ENCODE measurements at places on chromosomes 5 and 9.

DNA sequence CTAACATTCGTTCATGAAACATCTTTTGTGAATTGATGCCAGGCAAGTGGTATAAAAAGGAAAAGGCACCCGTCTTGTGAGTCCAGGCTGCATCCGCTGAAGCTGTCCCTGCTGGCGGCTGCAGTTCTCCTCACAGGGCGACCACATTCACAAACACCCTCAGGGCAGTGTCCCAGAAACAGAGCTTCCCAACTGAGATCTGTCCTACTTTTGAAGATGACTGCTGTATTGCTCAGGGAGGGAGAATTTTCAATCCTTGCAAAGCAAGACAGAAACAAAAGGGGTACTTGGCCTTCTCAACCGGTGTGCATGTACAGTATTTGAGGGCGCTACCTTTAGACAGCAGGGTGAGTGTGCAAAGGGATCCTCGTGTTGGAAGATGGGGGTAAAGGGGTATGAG lies 316.1 kb downstream of the GADD45G start:
- DNase-seq, result no peak

- DNase-seq, result no peak
These were observed 274.9 kb downstream of the PDE4D start for GRCh38 chr5:59618644-59619043.

DNA sequence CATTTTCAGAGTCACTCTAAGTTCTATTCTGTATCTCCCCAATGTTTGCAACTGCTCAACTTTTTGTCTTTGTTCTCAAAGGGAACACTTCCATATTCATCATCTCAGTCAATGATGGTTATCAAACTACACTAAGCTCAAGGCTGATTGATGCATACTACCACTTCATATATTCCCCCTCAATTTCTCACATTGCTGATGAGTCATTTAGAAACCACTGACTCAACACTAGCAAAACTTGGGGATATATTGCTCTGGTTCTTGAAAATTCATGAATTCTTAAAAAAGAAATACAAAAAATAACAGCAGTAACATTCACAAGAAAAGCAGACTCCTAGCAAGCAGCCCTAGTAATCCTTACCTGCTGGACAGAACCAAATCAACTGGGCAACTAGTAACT lies 52.2 kb downstream of the ABHD17B start:
- no peak for DNase-seq

DNA sequence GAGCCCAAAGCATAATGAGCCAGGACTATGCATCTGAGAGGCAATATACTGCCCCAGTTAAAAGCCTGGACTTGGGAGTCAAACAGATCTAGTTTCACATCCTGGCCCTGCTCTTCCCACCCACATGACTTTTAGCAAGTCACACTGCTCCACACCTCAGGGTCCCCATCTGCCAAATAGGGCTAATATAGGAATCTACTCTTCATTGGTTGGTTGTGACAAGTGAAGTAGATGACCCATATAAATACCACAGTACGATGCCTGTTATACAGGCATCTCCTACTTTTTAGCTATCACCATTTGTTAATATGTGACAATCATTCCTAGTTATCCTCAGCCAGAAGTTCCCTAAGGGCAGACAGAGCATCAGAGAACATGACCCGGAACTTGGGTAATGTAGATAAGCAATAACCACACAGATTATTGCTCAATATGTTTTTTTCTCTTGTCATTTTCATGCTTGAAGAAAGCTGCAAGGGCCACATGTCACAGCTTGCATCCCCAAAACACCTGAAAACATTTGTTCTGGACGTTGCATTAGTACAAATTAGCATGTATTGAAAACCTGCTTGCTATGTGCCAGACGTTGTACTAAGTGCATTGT lies 20.4 kb downstream of the ADAM19 start:
- DNase-seq, result no peak
